Endodermal cell (in vitro differentiated cells): ENCODE measurements at places on chromosomes 13 and 19.
A peak's percentile ranks its signal among the peaks of the same experiment; 100 is the strongest.

- DNase-seq = no peak
These were observed 78.8 kb downstream of the CRYL1 start for GRCh38 chr13:20446900-20447299.

DNA sequence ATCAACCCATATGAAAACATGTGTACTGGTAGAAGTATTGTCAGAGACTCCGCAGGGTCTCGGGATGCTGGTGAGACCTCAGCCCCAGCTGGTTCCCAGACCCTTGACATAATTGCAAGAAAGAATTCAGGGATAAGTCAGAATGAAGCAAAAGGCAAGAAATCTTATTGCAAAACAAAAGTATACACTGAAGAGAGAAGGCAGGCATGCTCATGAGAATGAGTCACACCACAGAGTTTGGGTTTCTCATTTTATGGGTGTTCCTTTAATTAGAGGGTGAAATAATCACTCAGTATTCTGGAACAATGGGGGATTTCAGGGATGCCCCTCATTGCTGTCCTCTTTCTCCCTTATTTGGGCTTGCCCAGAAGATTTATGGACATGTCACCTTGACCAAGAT lies 1423.8 kb upstream of the MIR17HG start:
- no peak for DNase-seq

DNA sequence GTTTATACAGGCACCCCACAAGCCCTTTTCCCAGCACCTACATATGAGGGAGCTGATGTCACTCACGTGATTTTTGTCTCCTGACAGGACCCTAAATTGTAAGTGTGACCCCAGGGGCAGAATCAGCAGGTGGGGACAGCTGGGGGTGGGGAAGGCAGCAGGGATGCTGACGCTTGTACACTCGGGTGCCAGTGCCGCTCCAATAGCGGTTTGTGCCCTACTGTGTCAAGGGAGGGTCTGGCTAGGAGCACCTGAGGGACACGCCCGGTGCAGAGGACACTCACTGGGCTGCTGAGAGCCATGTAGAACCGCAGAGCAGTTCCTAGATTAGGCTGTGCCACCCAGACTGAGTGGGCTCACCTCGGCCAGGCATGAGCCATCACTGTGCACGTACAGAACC lies 81.3 kb downstream of the SCGB2B2 start:
- DNase-seq = no peak

DNA sequence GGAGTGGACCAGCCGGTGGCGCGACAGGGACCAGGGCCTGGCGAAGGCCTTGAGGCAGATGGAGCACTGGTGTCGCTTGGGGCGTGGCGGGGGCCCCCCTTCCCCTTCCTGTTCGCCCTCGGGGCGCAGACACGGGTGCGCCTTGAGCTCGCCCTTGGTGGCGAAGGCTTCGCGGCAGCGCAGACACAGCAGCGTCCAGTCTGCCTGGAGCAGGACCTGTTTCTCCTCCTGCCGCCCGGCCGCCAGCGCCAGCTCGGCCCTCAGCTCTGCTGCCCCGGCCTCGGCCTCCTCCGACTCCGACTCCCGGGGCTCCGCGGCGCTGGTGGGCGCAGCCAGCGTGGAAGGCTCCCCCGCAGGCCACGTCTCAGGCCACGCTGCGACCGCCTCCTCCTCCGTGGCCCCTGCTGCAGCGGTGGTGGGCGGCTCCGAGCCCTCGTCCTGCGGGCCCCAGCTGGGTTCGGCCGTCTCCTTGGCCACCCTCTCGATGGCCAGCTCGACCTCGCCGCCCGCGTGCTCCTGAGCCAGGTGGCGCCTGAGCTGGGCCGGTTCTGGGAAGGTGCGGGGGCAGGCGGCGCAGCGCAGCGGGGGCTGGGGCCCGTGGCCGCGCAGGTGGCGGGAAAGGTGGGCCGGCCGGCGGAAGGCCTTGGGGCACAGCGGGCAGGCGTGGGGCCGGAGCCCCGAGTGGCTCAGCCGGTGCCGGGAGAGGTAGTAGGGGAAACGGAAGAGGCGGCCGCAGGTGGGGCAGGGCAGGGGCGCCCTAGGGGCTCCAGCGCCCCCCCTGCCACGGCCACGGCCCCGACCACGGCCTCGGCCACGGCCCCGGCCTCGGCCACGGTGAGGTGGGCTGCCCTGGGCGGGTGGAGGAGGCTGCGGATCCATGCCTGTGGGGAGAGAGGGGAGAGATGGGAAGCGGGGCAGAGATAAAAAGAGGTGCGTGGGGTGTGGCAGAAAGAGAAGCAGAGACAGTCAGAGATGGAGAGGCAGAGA lies 1.6 kb downstream of the ZNF579 start:
- no peak for DNase-seq

GRCh38 chr13:107118506-107118905 lies 550.6 kb upstream of the ARGLU1 start:
- no peak for DNase-seq

DNA sequence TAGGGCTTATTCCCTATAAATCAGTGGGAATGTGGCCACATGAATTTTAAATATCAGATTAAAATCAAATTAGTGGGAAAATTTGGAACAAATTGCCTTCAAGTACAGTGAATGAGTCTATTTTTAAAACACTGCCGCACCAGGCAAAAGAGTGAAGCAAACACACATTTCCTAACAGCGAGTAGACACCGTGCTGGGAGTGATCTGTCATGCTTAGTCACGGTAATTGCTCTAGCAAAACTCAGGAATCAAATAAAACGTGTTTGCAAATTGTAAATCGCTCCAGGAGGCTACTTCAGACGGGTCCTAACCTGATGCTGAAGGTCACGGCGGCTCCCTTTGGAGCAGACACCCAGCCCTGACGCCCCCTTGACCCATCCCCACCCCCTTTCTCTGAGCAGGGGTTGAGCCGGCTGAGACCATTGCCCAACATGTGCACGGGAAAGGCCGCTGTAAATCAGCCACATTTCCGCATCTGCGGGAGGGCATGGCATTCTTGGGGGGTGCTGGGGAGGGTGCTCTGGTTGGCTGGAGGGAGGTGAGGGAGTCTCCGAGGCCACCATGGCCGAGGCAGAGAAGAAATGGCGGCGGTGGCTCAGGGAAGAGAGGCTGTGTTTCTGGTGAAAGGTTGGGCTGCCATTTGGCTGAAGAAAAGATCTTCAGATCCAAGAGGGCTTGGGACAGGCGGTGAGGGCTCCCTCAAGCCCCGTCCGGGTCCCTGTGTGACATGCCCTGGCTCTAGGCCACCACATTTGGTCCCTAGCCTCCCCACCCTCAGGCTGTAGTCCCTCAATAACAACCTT lies 8.9 kb downstream of the CEBPA start:
- DNase-seq = no peak

GRCh38 chr13:28402057-28402381 lies 92.9 kb downstream of the FLT1 start:
- DNase-seq = no peak

DNA sequence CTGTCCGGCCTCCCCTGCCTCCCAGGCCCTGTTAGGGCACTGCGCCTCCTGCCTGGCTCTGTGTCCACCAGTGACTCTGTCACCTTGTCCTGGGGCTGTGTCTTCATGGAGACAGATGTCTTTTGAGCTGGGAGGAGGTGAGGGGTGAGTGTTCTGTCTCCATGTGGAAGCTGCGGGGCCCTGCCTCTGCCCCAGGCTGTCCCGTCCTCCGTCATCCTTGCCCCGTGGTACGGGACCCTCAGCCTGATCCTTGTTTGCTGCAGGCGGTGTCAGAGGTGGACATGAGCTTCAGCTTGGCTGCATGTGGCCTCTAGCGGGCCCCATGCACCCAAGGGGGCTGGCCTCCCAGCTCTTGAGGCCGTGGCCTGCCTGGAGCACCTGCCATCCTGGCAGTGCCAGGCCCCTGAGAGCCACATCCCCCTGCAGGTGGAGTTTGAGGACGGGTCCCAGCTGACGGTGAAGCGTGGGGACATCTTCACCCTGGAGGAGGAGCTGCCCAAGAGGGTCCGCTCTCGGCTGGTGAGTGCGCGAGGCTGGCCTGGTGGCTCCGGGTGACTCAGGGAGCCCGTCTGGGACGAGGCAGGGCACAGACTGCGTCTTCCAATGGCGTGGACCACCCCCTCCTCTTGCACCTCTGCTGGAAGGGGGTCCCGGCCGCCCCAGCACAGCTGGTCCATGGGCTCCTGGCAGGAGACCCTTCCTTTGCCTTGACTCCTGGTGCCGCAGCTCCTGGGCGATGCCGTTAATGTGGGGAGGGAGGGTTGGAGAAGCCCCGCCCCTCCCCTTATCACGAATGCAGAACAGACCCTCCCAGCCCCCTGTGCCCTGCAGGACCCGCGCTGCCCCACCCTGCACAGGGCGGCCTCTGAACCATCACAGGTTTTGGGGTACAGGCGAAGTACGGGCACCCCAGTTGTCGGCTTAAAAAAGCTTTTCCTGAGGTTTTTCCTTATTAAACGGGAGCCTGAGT lies 181.3 kb downstream of the KDM4B start:
- no peak for DNase-seq

DNA sequence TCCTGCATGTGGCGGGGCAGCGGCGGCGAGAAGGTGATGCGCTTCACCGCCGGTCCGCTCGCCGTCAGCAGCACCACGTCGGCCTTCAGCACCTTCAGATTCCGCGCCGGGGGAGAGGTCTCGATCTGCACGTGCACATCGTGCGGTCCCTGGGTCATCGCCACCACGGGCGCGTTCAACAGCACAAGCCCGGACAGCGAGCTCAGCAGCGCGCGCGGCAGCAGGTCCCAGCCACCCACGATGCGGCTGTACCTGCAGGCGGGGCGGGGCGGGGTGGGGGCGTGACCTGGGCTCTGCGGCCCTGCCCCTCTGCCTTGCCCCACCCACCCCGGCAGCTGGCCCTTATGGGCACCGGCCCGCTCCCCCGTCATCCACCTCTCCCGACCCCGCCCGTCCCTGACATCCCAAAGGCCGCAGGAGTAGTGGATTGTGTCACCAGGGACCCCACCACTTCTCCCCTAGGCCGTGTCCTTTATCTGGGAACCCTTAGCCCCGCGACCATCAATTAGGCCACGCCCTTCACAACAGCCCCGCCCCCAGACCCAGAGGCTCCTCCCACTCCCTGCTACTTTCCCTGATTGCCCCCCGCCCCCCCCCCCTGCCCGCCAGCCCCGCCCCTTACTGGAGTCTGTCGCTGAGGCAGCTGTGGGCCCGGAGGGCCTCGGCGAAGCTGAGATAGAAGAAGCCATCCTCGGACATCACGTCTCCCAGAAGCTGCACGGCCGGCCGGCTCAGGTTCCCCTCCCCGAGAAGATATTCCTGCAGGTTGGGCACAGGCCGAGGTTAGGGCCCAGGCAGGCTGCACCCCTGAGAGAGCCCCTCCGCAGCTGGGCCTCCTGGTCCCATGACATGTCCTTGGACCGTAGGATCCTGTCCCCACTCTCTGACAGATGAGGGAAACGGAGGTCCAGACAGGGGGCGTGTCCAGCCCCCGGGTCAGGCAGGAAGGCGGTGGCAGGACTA lies 6.1 kb downstream of the IL4I1 start:
- DNase-seq = peak; percentile 93

DNA sequence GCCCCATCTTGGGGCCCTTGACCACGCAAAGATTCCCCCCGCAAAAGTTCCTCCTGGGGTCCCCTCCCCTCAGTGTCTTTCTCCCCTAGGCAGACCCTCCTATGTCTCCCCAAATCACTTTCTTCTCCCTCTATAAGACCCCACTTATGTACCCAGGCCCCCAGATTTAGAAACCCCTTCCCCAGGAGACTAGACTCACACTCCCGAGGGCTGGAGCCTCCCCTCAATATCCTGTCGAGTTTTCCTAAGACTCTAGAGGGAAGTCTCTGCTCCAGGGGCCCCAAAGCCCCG lies 1.4 kb downstream of the SLC1A5 start:
- no peak for DNase-seq

GRCh38 chr19:46303691-46304397 lies 7.0 kb downstream of the HIF3A start:
- peak; percentile 100 for DNase-seq

DNA sequence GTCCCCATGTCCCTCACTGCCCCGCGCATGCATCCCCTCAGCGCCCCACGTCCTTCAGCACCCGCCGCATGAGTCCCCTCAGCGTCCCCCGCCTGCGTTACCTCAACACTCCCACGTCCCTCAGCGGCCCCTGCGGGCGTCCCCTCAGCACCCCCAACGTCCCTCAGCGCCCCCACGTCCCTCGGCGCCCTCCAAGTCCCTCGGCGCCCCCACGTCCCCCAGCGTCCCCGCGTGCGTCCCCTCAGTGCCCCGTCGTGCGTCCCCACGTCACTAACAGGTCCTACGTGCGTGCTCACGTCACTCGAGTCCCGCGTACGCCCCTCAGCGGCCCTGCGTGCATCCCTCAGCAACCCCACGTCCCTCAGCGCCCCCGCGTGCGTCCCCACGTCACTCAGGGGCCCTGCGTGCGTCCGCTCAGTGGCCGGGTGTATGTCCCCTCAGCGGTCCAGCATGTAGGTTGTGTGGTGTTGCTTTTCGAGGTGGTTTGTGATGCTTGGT lies 19.5 kb upstream of the GAS6 start:
- DNase-seq = peak; percentile 33

DNA sequence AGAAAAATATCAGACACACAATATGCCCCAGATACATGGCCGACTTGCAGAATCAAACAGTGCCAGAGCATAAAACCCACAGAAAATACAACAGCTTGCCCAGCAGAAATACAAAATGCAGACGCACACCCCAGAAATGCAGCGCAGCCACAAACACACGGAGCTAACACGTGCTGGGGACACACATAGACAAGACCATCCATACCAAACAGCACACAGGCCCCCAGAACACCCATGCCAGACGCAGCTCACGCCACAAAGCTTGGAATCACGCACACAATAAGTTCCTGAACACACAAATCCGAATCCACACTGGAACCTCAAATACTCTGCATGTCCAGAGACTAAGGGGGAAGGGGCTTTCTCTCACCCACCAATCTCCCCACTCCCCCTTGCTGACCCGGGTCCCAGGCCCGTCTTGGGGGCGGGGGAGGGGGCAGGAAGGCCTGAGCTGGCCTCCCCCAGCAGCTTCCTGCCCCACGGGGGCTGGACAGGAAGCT lies 17.2 kb downstream of the CCDC97 start:
- DNase-seq = peak; percentile 54

- no peak for DNase-seq
These were observed 490 bp downstream of the ITPKC start for GRCh38 chr19:40717325-40717879.

GRCh38 chr13:45951166-45951565 lies 99.6 kb upstream of the SIAH3 start:
- DNase-seq = no peak

DNA sequence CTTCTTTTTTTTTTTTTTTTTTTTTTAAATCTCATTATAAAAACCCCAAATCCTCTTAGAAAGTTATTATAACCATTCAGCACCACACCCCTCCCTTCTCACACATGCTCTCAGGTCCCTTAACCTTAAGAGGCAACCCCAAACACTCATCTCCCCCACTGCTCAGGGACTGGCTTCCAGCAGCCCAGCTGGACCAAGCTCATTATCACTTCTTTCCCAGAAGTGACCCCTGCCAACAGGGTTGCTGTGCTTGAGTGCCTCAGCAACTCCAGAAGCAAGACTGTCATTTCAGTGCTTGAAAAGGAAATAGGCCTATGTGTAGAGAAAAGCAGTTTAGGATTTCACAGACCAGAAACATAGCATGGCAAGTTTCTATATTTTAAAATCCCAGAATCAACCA lies 84.3 kb downstream of the SLAIN1 start:
- DNase-seq = no peak

DNA sequence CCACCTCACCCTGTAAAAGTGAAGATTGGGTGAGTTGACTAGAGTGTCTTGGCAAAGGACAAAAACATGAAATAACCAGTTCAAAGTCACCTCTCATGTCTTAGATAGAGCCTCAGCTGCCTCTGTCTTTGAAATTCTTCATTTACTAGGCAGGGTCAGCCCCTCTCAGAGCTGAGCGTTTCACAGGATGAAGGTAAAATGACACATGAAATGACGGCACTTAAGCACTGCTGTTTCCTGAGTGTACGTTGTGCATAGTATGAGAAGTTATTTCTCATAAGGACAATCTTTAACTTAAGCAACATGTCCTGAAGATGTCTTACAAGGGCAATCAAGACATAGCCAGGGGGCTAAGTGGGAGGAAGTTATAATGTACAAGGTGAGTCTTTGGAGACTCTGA lies 32.3 kb upstream of the SLC10A2 start:
- no peak for DNase-seq
